ENCODE measurements at places on chromosomes 13 and 19. TPM values are rescaled to one million over a fixed set of nuclear protein-coding genes. Genes with fewer than 3 reads are reported as not detected.

ANGPTL8 gene
- not detected for total RNA-seq

MYBPC2 gene
- under 0.01 TPM for total RNA-seq

- DNase-seq, result no peak
Measured at GRCh38 chr19:39533003-39533512, 406 bp upstream of the EID2B start.

GRCh38 chr13:46896341-46897137 lies at the start of gene HTR2A:
Gene HTR2A (minus strand): TSS chr13:46897053. CDS start chr13:46895906, 1,147 bp downstream.
- DNase-seq, result no peak

KLK14 gene
- not detected for total RNA-seq

DNA sequence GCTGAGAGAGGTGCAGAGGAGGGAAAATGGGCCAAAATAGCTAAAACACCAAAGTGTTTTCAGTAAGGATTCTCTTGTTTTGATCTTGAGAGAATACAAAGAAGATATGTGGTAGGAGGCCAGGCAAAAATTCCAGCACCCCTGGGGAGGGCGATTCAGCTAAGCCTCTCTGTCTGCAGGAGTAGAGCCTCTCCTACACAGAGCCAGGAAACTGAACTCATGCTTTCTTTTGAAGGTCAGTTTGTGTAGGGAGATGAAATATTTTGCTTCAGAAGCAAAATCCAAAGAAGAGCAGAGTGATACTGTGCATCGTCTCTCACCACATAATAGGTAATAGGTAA lies 565.0 kb downstream of the FGF9 start:
- no peak for DNase-seq

- no peak for DNase-seq
Measured at GRCh38 chr13:20776751-20777150, 3.0 kb upstream of the EEF1AKMT1 start.
